ENCODE measurements at places on chromosomes 3 and 15. TPM values are rescaled to one million over a fixed set of nuclear protein-coding genes. Genes with fewer than 3 reads are reported as not detected.
A peak's percentile ranks its signal among the peaks of the same experiment; 100 is the strongest.

SERPINI2 gene
- not detected for total RNA-seq

DNA sequence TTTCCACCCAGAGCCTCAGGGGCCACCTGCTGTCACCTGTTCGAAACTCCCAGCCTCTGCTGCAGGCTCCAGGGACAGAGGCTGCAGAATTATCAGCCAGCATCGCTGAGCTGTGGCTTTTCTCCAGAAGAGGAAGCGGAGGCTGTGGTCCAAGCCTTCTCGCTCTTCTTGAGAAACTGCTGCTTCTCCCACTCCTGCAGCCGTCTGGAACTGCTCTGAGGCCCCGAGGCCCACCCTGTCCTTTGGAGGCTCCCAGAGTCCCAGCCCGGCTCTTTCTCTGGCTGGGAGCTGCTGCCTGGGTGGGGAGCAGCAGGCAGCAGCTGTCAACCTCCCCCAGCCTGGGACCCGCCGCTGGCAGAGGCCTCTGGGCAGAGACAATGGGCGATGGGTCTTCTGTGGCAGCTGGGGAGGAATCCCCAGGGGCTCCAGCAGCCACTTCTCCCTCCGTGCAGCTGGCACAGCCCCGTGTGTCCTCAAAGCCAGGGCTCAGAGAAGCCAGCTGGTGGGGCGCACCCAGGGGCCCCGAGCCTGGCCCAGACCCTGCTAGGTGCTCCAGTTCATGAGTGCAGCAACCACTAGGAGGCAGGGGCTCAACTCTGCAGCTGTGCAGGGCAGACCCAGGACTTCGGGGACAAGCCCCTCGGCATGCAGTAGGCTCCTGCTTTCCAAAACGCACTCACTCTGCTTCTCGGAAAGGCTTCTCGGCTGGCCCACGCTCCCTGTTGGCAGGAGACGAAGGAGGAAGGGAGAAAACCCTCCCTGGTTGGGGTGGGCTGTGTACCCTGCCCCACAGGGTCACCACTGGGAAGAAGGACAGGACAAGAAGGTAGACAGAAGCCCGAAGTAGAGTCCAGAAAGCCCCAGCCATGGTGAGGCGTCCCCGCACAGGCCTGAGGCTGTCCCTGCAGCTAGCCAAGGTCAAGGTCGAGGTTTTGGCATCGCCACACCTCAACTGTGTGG is 49.9 kb upstream of the FURIN start:
- peak overlapping the region; percentile 75 for H3K27ac ChIP-seq
- H3K4me3 ChIP-seq, result peak overlapping the region; percentile 25
- no peaks in the 10 kb centered on the region for H3K27me3 ChIP-seq
- no peaks in the 10 kb centered on the region for H3K36me3 ChIP-seq

DNA sequence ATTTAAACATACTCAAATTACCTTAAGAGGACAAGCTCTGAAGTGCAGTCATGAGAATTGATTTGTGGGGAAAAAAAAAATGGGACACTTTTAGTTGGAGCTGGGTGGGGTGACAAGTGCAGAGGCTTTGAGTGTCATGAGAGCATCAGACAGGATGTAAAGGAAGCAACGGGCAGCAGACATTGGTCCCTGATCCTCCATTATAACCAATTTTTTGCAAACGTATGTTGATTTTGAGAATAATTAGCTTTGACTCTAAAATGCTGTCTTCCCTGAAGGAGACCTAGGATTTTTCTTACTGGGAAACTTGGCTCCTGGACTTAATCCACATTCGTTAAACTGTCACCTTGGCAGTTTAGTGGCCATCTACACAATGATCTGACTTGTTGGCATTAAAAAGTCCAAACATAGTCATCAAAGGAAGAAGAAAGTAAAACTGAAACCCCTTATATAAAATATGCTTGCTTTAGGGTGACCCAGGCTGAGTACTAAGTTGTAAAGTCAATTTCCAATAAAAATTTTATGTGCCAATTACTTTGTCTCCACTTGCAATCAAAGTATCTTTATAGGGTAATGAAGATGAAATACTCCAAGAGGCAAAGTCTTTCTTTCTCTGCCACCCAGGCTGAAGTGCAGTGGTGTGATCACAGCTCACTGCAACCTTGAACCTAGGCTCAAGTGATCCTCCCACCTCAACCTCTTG is 45.6 kb downstream of the BCL2L10 start:
- H3K4me3 ChIP-seq, result no peak overlapping the region
- H3K27me3 ChIP-seq, result no peaks in the 10 kb centered on the region
- H3K4me1 ChIP-seq, result peaks cover 5% of the 10 kb centered on the region
- peak overlapping the region; percentile 72 for H3K27ac ChIP-seq

GRCh38 chr15:88395872-88396781 is 71.1 kb downstream of the MRPL46 start:
- peaks cover 67% of the 10 kb centered on the region for H3K27me3 ChIP-seq
- H3K4me1 ChIP-seq, result peaks cover 3% of the 10 kb centered on the region
- H3K4me3 ChIP-seq, result no peak overlapping the region
- no peak overlapping the region for H3K27ac ChIP-seq
- no peak for DNase-seq

GRCh38 chr3:63993653-63994079 is 29.6 kb downstream of the PSMD6 start:
- H3K4me1 ChIP-seq, result peaks cover 31% of the 10 kb centered on the region
- H3K36me3 ChIP-seq, result peaks cover 13% of the 10 kb centered on the region
- no peak overlapping the region for H3K4me3 ChIP-seq

GRCh38 chr15:25333049-25333448 is 105.8 kb downstream of the UBE3A start:
- H3K4me1 ChIP-seq, result no peaks in the 10 kb centered on the region
- H3K27me3 ChIP-seq, result no peaks in the 10 kb centered on the region
- H3K27ac ChIP-seq, result no peak overlapping the region
- peaks cover 6% of the 10 kb centered on the region for H3K36me3 ChIP-seq
- DNase-seq, result no peak
- H3K4me3 ChIP-seq, result no peak overlapping the region

CCR3 gene
- total RNA-seq, result 0.23 TPM

CFAP92 gene
- 0.15 TPM for total RNA-seq

GRCh38 chr3:127277561-127277960 is 10.3 kb downstream of the PRR20G start:
- no peaks in the 10 kb centered on the region for H3K4me1 ChIP-seq
- no peaks in the 10 kb centered on the region for H3K36me3 ChIP-seq
- peaks cover 27% of the 10 kb centered on the region for H3K27me3 ChIP-seq
- H3K4me3 ChIP-seq, result no peak overlapping the region
- DNase-seq, result no peak

DYNC1LI1 gene
- 24.4 TPM for total RNA-seq

ZIC4 gene
- total RNA-seq, result not detected

- DNase-seq, result no peak
- peaks cover 9% of the 10 kb centered on the region for H3K36me3 ChIP-seq
- no peaks in the 10 kb centered on the region for H3K27me3 ChIP-seq
- H3K4me3 ChIP-seq, result peak overlapping the region; percentile 75
Measured at GRCh38 chr3:108079877-108080276, 11.0 kb downstream of the CD47 start.

RASGRP1 gene
- 138 TPM for total RNA-seq
